ENCODE measurements at places on chromosomes 12 and 14. TPM values are rescaled to one million over a fixed set of nuclear protein-coding genes. Genes with fewer than 3 reads are reported as not detected.
A peak's percentile ranks its signal among the peaks of the same experiment; 100 is the strongest.

GRCh38 chr14:94368956-94369355, 19.4 kb downstream of the SERPINA1 start:
- DNase-seq: no peak

- no peak for DNase-seq
Measured at GRCh38 chr12:67710582-67710981, 62.0 kb downstream of the DYRK2 start.

- no peak for DNase-seq
Measured at GRCh38 chr14:32770422-32770821, 168.3 kb upstream of the NPAS3 start.

DNA sequence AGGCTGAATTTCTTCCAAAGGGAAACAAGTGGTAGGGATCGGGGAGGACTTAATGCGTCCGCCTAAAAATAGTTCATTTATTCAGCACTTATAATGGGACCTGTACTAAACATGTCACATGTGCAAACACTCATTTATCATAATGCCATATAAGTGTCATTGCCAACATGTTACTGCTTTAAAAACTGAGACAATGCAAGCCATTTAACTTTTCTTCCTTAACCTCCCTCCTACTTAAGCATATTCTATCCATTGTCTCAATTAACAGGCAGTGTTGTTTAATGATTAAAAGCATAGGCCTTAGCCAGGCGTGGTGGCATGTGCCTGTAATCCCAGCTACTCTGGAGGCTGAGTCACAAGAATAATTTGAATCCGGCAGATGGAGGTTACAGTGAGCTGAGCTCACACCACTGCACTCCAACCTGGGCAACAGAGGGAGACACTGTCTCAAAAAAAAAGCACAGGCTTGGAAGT, 13.5 kb upstream of the SCFD1 start:
- no peak for DNase-seq

DNA sequence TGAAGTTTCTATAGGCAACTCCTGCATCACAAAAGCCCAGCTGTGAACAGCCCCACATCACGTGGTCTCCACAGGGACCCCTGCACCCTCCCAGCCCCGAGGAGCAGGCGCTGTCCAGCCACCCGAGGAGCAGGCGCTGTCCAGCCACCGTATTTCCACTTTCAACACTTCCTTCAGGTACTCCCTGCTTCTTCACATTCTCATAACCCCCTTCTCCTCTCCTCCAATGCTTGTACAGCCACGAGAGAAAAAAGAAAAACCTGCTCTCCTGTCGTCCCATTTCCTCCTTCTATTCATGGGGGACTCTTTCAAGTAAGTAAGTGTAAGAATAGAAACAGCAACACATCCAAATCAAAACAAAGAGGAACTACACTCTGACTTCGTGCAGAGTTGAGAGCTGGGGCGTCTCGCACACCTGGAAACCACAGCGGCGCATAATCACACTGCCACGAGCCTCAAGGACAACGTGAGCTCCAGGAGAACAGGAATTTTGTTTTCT, 11.9 kb downstream of the CDC42BPB start:
- DNase-seq: no peak

DNA sequence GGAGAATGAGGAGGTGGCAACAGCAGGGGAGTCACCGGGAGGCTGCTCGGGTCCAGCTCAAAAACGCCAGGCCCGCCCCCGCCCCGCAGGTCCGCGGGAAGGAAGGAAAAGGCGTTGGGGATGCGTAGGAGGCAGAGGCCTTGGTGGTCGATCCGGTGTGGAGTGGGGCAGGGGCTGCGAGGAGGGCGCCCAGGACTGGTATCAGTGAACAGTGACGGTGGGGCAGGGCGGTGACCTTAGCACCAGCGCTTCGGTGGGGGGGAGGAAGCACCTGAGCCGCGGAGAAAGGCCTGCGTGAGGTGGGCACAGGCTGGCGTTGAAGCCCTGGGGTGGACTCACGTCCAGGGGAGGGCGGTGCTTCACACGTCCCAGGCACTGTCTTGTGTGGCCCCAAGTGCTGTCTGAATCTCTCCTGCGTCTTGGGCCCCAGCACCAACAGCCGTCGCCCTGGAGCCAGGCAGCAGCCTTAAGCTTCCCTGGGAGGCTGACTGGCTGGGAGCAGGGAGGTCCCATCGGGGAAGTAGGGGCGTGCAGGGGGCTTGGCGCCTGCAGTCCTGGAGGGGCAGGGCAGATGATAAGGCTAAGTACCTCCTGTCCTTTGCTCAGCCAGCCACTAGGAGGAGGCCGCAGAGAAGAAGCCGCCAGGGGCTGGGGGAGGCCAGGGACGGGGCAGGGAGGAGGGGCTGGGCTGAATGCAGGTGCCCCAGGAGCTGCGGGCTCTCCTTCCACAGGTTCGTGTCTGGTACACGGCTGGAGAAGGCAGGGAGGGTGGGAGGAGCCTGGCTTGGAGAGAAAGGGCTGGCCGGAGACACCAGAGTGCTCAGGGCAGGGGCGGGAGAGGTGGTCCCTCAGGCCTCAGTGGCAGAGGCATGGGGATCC, 26.5 kb downstream of the ZBTB42 start:
- peak; percentile 65 for DNase-seq

The CLEC4D gene
- 0.67 TPM for total RNA-seq

The ALX1 gene
- 0.22 TPM for total RNA-seq

The TAS2R43 gene
- total RNA-seq: 1.7 TPM

DNA sequence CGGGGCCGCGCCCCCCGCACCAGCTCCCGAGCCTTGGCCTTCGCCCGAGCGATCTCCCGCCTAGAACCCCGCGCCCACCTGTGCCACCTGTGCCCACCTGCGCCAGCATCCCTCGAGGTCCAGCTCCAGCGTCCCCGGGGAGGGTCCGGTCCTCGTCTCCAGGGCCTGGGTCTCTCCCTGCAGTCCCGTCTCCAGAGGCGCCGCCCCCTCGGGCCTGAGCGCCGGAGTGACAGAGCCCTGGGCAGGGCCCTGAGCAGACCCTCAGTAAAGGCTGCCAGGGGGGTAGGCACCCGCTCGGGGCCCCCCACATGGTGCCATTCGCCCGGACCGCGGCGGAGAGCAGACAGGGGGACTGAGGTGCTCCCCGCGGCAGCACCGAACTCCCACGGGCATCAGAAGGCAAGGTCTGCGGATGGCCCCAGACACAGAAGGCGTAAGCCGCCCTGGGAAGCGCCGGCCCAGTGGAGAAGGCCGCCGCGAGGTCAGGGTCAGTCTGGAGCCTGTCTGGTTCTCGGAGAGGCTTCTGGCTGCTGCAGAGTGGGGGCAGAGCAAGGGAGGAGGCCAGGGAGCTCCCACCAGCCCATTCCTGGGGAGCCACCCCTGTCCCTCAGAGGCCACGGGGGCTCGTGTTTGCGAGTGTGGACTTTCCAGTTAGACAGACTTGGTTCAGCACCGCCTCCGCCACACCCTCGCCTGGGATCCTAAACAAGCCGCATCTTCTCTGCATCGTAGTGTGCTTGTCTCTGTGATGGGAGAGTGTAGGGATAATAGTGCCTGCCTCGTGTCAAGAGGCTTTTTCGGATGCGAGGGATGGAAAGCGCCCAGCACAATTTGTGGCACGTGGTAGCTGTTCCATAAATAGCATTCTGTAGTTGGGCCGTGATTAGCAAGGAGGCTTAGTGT, 1.1 kb upstream of the PPP1R13B start:
- DNase-seq: peak; percentile 70

The ACSM4 gene
- not detected for total RNA-seq

DNA sequence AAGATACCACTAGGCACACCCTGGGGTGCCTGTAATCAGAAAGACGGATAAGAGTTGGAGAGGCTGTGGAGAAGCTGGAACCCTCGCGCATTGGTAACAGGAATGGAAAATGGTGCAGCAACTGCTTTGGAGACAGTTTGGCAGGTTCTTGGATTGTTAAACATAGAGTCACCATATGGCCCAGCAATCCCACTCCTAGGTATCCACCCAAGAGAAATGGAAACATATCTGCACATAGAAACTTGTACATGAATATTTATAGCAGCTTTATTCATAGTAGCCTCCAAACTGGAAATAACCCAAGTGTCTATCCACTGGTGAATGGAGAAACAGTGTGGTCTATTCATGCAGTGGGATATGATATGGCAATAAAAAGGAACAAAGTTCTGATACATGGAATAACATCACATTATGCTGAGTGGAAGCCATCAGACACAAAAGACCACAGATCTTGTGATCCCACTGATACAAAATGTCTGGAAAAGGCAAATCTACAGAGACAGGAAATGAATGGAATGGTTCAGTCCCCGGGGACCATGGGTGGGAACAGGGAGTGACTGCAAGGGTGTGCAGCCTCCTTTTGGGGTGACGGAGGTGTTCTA, 45.4 kb downstream of the JAG2 start:
- peak; percentile 8 for DNase-seq

DNA sequence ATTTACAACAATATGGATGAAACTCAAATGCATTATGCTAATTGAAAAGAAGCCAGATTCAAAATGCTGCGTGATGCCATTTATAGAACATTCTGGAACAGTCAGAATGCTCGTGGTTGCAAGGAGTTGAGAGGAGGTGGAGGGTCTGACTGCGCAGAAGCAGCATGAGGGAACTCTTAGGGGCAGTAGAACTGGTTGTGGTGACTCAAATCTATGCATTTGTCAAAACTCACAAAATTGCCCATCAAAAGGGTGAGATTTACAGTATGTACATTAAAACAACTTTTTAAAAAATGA, 113.7 kb upstream of the PDZRN4 start:
- no peak for DNase-seq

DNA sequence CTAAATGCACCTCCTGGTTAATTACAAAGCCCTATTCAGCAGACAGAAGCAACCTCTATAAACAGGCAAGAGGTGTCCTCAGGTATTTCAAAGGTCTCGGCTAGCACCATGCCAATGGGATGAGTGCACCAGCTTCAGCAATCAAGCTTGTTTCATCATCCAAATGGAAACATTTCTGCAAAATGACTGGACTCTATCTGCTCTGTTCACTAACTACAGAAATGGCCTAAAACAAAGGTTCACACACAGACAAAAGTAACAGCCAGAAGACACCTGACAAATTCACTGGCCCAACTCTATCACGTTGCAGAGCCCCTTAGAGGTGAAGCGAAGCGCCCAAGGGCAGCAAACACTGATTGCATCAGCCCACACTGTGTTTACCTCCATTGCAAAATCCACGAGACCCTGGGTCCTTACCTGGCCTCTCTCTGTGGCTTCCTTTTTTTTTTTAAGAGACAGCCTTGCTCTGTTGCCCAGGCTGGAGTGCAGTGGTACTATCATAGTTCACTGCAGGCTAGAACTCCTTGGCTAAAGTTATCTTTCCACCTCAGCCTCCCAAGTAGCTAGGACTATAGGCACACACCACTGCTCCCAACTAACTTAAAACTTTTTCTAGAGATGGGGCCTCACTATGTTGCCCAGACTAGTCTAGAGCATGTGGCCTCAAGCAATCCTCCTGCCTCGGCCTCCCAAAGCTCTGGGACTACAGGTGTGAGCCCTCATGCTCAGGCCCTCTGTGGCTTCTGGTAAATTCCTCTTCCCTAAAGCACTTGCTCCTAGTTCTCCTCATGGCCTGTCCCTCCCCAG, 8.5 kb upstream of the SYNE3 start:
- no peak for DNase-seq

The TMCC3 gene
- total RNA-seq: 24.9 TPM

DNA sequence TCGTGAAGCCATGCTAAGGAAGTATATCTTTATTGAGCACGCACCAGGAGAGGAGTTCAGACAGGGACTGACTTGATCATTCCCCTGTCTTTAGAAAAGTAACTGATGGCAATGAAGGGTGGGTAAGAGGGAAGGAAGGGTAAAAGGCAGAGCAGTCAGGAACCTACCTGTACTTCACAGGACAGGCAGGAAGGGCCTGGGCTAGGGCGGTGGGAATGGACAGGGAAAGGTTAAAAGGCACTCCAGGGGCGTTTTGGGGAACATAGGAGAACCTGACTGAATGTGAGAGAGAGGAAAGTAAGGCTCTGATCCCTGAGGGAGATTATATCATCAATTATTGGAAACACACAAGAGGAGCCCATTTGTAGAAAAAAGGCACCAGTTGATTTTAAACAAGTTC, 3.9 kb downstream of the SLC35E3 start:
- DNase-seq: no peak

The BDKRB2 gene
- total RNA-seq: 50.4 TPM

DNA sequence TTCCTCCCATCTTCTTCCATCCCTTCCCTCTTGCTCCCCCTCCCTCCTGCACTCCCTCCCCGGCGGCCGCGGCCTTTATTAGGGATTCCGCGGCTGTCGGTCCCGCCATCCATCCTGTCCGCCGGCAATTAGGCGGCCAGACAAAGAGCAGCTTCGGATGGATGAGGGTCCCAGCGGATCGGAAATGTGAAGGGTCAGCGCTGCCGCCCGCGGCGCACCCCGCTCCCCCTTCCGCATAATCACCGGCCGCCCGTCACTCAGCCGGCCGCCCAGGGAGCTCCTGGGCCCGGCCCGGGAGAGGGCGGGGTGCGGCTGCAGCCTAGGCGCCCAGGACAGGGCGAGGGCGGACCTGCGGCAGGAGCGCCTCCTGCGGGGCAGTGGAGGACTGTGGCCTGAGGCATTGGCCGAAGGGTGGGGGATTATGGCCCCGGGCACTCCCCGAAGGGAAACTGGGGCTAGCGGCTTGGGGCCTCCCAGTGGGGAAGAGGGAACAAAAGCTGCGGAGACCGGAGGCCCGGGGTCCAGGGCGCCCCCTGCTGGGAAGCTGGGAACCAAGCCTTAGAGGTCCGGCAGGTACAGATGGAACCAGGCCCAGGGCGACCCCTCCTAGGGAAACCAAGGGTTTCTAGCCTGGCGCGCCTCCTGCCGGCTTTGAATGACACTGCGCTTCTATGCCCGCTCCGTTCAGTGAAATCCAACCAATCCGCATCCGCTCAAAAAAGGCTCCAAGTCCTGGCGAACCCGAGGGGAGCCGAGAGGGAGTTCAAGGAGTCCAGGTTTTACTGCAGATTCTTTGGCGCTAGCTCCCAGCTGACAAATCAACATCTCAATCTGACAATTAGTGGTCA, 4.4 kb upstream of the DNAJC22 start:
- peak; percentile 85 for DNase-seq

- DNase-seq: no peak
Measured at GRCh38 chr14:99242816-99243721, 28.9 kb downstream of the BCL11B start.

The RTN1 gene
- 5.4 TPM for total RNA-seq

The FGF23 gene
- not detected for total RNA-seq

All from sciatic nerve (tissue), 2 donors.